ENCODE measurements at places on chromosomes 7 and 10.

- DNase-seq, result no peak
Observed at GRCh38 chr10:60163786-60164185, 225.9 kb downstream of the ANK3 start.

DNA sequence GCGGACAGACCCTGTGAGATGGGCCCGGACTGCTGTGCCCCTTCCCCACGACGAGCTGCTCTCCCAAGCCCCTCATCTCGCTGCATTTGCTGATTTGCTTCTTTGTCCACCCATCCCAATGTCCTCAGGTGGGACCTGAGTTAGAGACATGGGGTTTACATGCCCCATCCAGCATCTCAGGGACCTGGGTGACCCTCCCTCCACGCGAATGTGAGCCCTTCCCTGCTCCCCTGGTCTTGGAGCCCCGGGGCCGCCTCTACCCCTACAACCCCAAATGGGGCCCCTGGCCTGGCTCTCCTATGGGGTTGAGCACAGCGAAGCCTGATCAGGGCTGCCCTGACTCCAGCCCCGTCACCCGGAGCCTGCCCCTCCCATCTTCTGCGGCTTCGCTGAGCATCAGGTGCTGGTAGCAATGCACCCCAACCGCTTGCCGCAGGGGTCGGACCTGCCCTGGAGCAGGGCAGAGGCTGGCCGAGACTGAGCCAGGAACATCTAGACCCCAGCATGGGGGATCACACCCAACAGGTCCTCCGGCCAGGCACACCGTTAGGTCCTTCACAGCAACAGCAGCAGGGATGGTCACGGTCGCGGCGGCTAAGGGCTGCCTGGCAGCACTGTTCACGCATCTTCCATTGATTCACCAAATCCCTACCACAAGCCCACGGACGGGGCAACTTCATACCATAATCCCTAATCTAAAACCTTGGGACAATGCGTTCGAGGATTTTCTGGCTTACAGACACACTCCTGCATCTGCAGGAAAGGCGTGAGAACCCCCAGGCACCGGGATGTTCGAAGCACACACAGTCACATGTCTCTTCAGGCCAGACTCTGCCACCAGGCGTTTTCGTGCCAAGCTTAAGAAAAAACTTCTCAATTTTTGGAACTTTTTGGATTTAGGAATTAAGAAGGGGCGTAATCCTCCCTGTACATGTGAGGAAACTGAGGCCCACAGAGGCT lies 15.5 kb downstream of the WDR86 start:
- no peak for DNase-seq

DNA sequence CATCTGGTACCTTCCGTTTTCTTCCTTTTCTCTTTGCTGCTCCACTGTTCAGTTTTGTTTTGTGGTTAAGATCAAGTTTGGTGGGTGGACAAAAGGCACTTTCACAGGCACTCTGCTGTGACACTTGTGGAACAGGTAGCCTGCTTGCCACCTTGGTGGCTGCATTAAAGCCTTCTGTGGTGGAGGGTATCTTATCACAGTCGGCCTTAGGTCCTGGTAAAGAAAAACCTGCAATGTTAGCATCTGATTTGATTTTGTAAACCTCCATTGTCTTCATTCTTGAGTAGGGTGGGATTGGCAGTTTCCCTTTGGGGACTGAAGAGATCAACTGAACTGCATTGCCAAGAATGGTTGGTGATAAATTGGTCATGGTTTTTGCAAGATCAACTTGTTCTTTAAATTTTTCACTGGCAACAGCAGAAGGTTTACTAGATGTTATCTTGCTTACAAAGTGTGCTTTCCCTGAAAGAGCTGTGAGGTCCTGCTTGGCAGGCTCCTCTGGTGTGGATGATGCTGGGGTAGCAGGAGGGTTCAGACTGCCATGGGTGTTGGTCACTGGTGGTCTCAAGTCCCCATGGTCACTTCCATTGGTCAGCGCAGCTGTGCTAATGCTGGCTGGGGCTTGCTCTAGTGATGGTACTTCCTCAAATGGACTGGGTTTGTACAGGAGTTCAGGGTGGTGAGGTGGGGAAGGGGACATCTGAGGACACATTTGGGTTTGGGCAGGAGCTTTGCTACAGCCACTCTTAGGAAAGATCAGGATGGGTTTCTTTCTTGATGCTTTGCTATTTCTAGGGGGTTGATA lies 182.2 kb downstream of the ZNF438 start:
- DNase-seq, result no peak

GRCh38 chr7:30284298-30285066 lies at the start of gene ZNRF2:
ZNRF2 (plus strand) TSS chr7:30284597; CDS start chr7:30285358, 761 bp downstream.
- peak; percentile 99 for DNase-seq

GRCh38 chr7:51732951-51733350 lies 416.3 kb upstream of the COBL start:
- DNase-seq, result peak; percentile 13

DNA sequence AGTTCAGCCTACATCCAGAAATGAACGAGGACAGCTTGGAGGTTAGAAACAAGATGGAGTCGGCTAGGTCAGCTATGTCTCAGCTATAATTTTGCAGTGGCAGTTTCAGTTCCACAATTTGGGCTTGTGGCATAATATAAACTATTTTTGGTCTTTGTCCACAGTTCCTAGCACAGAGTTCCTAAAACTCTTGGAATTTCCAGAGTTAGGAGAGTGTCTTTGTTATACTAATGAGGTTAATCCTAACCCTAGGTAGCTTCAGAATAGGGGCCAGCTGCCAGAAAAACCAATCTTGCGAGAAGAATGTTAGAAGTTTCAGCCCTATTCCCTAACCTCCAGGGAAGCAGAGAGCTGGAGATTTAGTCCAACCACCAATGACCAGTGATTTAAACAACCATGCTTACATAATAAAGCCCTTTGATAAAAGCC lies 131.9 kb downstream of the AKR1D1 start:
- DNase-seq, result no peak

DNA sequence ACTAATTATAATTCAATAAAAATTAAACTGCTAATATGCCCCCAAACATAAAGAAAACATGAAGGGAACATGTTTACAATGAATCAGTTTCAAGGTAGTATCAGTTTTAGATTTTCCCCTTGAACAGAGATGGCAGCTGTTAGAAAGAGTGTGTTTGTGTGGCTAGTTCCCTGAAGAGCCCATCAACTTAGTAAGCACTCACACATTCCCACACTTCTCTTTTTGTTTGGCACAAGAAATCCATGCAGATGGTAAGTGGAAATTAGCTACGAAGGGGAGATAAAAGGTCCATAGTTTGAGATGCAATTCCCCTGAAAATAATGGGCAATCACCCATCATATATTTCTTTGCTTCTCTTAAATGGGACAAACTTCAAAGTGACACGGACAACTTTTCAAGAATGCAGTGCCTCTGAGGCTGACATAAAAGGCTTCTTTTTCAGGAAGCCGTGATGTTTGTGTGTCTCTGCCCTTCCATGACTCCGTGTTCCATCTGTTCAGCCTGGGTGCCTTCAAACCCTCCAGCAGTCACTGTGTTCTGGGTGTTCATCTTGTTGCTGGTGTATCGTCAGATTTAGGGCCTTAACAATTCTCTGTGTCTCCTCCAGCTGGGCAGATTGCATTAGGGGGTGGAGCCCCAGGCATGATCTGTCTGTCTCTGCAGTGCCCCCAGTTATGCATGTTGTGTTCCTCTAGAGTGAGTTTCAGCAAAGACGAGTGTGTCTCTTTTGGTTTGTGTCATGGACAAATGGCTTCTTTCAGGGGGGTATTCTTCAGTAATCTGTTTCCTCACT lies 259.5 kb upstream of the NPY start:
- DNase-seq, result no peak

- DNase-seq, result no peak
Observed at GRCh38 chr7:85290269-85290668, 103.4 kb upstream of the SEMA3D start.

- peak; percentile 74 for DNase-seq
Observed at GRCh38 chr10:120098232-120098930, 205.9 kb downstream of the SEC23IP start.

DNA sequence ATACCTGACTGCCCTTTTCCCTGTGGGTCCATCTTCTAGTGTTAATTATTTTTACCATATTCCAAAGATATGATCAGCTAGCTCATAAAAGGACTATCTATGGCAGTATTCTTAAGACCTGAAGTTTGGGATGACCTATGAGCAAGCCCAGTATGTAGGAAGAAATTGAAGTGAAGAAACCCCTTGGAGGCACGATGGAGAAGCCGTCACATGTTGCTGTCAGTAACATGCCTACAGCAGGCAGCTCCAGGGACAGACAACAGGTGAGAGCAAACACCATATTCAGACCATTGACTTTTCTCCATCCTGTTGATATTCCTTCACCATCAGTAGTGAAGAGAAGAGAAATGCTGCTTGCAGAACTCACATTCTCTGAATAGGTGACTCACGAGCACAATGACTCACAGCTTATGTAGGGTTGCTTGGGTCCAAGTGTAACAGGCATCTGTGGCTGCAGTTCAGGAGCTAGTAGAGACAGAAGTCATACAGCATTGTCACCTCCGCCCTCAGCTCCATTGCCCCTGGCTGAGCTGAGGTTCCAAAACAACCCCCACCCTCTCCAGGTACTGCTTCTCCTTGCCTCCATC lies 8.4 kb upstream of the LYZL2 start:
- DNase-seq, result peak; percentile 87

DNA sequence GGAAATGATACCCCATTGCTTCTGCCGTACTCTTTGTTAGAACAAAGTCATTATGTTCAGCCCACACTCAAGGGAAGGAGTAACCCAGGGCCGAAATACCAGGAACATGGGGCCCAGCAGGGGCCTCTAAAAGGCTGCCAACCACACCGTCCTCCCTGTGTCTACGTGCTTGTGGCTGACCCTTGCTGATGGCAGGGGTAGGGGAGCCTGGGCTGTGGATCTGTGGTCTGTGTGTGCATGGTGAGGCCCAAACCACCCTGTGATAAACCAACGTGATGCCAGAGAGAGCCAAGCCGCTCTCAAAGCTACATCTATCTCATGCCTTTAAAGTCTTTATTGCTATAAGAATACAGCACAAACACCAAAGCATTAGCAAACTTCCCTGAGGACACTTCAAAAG lies 159.2 kb downstream of the CCDC3 start:
- no peak for DNase-seq

- peak; percentile 57 for DNase-seq
Observed at GRCh38 chr10:67657775-67658174, 38.2 kb downstream of the CTNNA3 start.

DNA sequence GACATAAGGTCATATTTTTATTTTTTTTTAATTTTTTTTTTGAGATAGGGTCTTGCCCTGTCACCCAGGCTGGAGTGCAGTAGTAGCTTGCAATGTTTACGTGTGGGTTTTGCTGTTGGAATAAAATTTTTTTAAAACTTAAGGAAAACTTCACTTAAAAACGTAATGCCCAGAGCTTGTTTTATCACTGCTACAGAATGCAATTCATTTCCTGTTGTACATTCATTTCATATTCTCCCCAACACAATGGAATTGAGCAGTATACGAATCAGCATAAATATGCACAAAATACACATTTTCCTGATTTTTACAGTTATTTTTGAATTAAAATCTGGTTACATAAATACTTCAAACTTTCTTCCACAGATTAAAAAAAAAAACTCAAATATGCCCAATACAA lies 40.3 kb downstream of the RSU1 start:
- DNase-seq, result no peak

GRCh38 chr7:1054861-1055450 lies 10.6 kb downstream of the GPR146 start:
- no peak for DNase-seq

DNA sequence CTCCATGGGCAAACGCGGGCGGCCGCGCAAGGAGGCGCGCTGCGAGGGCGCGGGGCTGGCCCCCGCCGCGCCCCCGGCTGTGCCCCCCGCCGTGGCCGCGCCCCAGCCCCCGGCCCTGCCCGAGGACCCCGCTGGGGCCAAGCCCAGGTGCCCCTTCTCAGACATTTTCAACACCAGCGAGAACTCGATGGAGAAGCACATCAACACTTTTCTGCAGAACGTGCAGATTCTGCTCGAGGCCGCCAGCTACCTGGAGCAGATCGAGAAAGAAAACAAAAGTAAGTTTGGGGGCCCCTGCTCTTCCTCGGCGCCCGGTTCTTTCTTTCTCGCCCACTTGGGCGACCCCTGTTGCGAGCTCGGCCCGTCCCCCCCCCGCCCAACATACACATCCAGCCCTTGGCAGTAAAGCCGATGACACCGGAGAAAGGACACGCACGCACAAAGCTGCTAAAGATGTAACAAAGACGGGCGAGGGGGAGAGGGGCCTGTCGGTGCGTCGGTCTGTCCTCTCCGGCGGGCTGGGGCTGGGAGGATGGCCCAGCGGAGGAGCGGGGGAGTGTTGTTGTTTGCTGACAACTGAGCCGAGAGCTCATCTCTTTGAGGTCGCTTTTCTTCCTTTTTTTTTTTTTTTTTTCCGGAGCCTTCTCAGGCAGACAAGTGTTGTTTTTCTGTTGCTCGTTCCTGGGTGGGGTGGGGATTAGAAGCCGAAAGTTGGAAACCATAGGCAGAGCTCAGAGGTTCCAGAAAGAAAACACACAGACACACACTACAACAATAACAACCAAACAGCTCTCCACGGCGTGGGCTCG lies 604 bp downstream of the MXI1 start:
- DNase-seq, result peak; percentile 78

DNA sequence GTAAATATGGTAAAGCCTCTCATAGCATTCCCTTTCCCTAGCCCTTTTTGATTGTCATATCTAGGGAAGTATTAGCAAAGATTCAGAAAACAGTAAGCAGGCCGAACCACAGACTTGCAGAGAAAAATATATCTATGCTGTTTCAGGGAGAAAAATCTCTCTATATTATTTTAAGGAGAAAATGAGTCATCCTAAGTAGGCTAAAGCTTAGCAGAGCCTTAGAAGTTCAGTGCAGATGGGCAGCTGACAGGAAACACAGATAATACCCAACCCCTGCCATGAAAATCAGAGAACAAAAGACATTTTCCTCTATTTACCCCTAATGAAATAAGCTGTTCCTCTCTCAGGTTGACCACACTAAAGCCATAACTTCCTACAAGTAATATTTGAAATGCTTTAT lies 16.5 kb downstream of the C1QL3 start:
- no peak for DNase-seq

- no peak for DNase-seq
Observed at GRCh38 chr10:52483587-52483986, 169.5 kb downstream of the DKK1 start.

- DNase-seq, result no peak
Observed at GRCh38 chr10:127987467-127988380, 80.8 kb downstream of the PTPRE start.

DNA sequence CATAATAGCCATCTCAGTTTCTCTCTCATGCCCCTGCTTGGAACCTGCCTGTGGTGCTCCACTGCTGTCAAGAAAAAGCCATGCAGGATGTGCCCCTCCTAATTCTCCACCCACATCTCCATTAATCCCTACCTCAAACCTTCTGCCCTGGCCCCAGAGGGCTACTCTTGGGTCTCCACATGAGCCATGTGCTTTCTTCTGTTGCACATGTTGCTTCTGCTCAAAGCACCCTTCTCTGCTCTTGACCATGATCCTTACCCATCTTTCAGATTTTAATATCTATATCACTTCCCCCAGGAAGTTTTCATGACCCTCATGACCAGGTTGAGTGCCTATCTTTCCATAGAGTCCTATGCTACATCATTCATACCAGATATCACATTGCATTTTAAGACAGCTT lies 514.2 kb downstream of the RPS24 start:
- no peak for DNase-seq
